ENCODE measurements at places on chromosomes 11 and 22.

- DNase-seq, result no peak
Measured at GRCh38 chr11:78398715-78399114, 18.9 kb downstream of the GAB2 start.

DNA sequence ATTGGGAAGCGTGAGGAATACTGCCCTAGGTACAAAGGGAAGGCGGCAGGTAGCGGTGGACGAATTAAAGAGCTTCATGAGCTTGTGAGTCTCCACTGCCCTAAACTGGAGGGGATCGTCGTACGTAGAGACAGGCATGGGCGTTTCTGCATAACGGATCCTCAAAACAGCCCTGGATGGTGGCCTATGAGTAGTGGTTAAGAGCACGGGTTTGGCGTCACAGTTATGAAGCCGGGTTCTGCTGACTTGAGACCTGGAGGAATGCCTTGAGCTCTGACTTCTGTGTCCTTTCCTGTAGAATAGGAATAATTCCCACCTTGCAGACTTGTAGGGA, 335 bp downstream of the TMEM138 start:
- DNase-seq, result no peak

DNA sequence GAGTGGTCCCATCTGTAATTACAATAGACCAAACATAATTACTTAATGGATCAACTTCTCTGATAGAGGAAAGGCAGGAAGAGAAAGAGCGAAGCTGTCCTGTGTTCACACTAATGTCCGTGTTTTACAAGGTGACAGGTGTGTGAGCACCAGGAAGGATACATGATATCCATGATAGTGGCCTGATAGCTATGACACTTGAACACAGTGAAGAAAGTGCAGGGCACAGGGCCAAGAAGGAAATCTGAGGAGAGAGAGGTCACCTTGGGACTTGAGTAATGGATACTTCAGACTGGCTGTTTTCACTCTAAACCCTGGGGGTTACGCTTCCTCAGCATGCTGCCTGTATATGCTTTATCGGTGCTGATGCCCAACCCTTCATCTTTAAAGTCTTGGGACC, 29.4 kb downstream of the TUB start:
- DNase-seq, result no peak

GRCh38 chr11:26651916-26652315, 69.9 kb downstream of the SLC5A12 start:
- no peak for DNase-seq

DNA sequence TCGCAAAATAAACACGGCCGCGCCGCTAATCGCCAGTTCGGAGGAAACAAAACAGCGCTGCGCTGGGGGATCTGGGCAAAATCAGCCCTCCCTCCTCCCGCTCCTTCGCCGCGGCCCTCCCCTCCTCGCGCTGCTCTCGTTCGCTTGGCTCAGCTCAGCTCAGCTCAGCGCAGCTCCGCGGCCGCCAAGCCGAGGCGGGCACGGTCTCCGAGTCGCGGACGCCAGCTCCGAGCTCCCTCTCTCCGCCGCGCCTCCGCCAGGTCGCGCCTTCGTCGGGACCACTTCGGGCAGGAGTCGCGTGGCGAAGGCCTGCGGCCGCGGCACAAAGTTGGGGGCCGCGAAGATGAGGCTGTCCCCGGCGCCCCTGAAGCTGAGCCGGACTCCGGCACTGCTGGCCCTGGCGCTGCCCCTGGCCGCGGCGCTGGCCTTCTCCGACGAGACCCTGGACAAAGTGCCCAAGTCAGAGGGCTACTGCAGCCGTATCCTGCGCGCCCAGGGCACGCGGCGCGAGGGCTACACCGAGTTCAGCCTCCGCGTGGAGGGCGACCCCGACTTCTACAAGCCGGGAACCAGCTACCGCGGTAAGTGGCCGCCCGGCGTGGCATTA, at the start of gene SPON1:
SPON1 (plus strand) TSS at position 162 of the 607 bp plus-strand sequence; CDS start at position 344, 182 bp downstream.
- no peak for DNase-seq

DNA sequence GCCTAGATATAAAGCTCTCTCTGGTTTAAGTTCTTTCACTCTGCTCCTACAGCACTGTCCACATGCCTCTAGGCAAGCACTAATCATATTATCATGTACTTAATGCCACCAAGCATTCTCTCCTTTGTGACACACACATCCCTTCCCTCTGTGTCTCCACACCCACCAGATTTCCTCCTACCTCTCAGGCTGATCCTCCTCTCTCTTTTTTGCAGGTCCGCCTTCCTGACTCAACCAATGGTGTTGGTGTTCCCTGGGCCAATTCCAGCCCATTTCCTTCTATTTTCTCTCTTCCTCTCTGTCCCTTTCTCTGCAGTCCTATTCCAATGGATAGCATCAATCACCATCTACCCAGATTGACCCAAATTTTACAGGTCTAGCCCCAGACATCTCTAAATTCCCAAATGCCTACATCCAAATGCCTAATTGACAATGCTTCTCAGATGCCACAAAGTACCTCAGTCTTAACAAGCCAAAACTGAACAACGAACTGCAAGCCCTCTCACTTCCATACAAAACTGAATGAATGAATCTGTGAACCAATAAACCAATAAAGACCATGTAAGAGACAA, 504 bp upstream of the ZNF215 start:
- peak; percentile 27 for DNase-seq

DNA sequence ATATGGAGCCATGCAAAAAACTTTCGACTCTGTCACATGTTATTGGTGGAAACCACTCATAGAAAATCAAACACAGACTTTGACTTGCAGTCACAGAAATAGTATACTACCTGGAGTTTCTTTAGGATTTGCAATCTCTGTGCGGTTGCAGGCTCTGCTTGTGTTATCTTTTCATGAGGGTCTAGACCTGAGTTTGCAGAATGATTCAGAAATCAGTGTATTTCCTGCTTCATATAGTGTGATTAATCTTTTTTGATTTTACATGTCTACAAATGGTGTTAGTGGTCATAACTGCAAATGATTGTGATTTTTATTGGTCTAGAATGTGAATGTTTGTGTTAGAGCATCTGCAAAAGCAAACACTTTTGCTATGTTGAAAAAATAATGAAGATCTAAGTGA, 690.2 kb downstream of the NTM start:
- DNase-seq, result no peak

GRCh38 chr11:9072626-9073176, 18.7 kb downstream of the SCUBE2 start:
- no peak for DNase-seq

- no peak for DNase-seq
Measured at GRCh38 chr22:40432625-40433024, 62.2 kb downstream of the SGSM3 start.

GRCh38 chr11:19774329-19774728, 61.7 kb downstream of the NAV2 start:
- DNase-seq, result no peak

- no peak for DNase-seq
Measured at GRCh38 chr11:20368438-20368837, 4.9 kb downstream of the HTATIP2 start.

DNA sequence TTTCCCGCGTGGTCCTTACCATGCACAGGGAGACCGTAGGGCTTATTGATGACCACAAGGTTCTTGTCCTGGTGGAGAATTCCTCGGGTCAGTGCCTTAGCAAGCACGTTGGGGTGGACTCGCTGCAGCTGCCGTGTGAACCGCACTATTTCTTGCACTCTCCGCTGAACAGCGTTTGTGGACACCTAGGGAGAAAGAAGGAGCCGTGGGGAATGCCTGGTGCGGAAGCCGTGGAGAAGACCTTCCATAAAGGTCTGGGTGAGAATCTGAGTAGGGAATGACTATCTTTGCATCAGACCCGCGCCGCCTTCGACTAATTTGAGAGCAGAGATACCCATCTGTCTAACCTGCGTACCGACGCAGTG, 597 bp downstream of the RPUSD4 start:
- no peak for DNase-seq

All from Panc1 (cell line).